ENCODE measurements at places on chromosomes 2 and 18.

GRCh38 chr2:144454466-144455287 is 65.2 kb downstream of the ZEB2 start:
- no peak for DNase-seq

DNA sequence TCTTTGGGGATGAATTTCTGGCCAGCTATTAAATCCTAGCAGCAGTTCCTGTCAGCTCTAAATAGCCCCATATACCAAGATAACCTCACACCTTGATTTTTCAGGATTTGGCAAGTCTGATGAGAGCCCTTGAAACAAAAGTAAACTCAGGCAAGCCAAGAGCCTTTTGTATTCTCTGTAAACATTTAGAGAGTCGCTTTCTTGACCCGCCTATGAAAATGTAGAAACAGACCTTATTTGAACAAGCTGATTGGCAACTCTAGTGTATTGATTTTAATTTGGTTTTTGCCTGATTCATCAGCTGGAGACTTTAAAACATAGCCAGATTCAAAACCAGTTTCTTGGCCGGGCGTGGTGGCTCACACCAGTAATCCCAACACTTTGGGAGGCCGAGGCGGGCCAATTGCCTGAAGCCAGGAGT is 43.4 kb downstream of the CABLES1 start:
- no peak for DNase-seq

DNA sequence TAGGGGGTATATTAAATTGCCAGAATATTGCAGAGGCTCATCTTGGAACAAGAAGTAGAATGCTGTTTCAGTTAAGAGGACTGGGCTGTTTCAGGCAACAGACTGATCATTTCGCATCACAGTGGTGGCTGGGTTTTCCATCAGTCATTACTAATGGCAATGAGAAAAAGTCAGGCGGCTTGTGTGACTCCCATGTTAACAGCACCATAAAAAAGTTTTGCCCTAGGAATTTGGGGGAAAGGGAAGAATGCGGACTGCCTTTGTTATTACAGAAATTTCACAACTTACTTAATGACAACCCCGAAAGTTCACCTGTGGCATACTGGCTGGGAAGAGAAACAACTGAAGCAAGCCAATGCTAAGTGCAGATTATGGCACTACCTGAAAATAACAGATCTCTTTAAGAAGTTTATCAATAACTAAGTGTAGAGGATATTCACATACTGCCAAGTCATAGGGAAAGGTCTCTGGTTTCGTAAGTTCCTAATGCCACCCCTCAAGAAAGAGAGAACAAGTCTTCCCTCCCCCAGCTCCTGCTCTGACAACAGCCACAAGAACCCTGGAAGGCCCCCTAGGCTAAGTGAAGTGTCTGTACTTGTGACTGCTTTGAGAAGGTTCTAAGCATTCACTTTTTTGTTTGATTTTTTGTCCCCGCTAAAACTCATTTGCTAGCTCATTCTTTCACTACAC is 40.5 kb upstream of the AP1S3 start:
- no peak for DNase-seq

- DNase-seq, result no peak
Measured at GRCh38 chr2:64283641-64284361, 139.6 kb upstream of the PELI1 start.

DNA sequence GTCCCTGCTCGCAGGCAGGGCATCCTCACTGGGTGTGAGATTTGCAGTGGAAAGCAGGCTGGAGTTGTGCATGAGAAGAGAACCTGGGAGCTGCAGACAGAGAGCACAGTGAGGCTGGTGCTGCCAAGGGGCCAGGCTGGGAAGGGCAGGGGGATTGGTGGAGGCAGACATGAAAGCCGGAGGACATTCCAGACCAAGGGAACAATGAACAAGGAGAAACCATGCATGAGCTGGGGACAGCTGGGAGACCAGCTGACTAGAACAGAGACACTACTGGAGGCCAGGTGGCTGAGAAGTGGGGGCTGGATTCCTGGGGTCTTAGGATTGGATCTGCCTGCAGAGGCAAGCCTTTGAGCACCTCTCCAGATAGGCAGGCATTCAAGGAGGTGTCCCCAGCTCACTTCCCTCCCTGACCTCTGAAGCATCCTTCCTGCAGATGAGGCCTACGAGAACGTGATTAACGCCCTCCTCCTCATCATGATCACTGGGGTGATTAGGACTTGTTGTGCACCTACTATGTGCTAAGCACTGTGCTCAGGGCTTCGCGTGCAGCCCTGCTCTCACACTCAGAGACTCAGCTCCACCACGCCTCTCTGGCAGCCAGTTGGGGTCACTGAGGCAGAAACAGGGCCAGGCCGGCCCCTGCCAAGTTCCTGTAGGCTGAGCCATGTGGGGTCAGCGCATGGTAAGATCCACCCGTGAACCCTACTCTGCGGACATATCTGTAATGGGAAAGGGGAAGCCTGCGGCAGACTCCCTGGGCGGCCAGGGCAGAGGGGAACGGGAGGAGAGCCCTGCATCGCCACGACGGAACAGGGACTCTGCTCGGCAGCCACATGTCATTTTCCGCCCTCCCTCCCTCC is 74.8 kb upstream of the SLC66A3 start:
- DNase-seq, result no peak

- DNase-seq, result no peak
Measured at GRCh38 chr2:234308073-234308812, 188.6 kb downstream of the ARL4C start.

DNA sequence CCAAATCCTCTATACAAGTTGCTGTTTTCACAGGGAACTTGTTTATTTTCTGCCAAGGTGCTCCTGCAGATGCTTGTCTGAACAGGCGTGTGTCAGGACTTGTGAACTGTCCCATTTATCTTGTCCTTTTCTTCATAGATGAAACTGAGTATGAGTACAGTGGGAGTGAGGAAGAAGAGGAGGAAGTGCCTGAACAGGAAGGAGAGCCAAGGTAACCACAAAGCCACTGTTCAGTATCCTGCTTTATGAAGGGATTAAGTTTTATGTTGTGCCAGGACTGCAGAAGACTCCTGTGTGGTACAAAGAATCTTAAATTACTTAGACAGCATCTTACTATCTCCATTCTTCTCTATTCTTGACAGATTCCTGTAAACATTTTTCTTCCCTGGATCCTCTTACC is 145.0 kb downstream of the MAP4K4 start:
- no peak for DNase-seq

DNA sequence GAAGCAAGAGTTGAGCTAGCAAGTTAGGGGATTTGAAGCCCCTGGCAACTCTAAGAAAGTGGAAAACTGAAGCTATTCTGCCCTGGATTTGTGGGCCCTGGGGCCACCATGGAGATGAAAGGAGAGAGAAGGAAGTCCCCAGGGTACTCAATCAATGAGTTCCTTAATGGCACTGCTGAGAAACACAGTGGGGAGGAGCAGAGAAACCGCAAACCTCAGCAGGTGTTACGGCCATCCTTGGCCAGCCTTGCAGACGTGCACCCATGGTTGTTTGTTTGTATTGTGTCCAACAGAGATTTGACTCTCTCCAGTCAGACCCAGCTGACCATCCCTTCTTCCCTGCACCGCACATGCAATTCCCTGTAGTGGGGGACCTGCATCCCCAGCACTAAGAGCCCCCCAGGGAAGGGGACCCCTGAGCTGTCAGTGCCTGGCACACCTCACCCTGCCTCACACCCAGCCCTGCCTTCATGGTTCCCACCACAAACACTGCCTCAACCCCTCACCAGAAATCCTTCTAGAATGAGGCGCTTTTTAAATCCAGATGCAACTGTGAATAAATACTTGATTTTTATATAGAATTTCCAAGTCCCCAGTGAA is 255.3 kb downstream of the SH3BP4 start:
- DNase-seq, result no peak

DNA sequence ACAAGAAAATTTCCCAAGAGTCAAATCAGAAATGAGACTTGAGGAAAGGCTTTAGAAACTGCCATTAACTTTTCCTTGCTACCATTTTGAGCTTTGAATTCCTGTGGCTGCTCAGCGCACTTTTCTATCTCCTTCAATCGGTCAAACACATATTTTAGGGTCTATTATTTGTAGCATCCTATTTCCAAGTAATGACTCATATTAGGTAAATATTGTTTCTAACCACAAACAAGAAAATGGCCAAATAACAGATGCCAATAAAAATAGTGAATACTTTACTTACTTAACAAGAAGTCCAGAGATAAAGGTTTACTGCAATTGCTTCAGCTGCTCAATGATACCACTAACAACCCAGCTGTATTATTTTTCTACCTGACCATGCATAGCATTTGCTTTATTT is 29.7 kb upstream of the CCDC178 start:
- no peak for DNase-seq

GRCh38 chr2:169395821-169396374 is 33.6 kb upstream of the LRP2 start:
- DNase-seq, result no peak

GRCh38 chr2:227415538-227416424 is 28.0 kb upstream of the SCYGR1 start:
- DNase-seq, result peak; percentile 3

DNA sequence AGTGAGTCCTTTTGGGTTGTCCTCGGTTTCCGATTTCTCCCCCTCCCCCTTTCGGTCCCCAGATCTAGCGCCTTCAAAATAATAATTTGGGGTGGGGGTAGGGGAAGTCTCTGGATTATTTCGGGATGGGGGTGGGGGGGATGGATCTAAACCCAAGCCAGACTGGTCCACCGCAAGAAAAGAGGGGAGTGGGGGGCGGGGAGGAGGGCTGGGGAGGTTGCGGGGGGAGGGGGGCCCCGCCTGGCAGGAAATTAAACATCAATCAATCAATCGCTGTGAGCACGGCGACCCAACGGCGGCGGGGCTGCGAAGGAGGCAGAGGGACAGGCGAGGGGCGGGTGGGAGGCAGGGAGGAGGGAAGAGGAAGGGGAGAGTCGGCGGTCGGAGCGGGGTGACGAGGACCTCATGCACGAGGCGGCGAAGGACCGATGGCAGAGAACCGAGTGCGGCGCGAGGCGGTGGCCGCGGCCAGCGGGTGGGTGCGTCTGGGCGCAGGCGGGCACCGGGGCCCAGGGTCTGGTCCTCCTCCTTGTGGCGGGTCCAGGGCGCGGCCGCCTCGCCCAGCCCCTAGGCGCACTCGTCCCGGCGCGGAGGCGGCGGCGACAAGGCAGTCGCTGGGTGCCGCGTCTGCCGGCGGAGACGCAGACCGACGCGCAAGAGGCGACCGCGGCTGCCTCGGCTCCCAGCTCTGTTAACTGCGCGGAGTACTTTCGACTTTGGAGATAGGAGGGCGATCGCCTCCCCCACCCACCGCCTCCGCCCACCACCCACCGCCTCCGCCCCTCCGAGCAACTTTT is 468 bp upstream of the SATB2 start:
- DNase-seq, result no peak

DNA sequence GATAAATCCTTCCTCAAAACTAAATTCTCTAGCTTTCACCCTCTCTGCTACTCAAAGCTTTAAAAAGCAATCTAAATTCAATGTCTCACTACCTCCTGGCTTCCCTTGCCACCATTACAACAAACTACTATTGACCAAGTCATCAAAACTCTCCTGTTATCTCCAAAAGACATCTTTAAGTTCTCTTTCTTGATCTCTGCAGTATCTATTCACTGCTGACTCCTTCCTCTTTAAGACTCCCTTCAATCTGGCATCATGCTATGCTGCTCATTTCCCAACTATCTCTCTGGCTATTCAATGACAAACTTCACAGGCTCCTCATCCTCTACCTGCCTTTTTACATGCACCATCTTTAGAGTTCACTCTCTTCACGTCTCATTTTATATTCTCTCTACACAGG is 5.9 kb downstream of the PPP3R1 start:
- no peak for DNase-seq

GRCh38 chr18:68041327-68041726 is 524.8 kb upstream of the DSEL start:
- no peak for DNase-seq

GRCh38 chr2:79373358-79374130 is 139.3 kb upstream of the CTNNA2 start:
- no peak for DNase-seq

DNA sequence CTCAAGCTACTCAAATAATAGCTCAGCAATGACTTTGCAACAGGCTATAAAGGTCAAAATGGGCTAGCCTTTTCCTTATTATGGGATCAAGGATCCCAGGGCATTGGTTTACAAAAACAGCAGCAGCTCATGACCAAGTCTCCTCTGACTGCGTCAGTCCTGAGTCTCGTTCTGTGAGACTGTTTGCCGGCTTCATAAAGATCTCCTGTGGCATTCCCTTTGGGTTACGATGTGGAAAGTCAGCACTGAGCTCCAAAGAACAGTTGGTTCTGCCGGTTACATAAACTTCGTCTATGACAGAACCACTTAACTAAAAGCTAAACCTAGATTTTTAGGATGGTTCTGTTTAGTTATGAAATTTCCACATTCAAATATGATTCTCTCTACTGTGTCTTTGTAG is 674.9 kb downstream of the ZEB2 start:
- DNase-seq, result no peak

- DNase-seq, result no peak
Measured at GRCh38 chr2:240458044-240458899, 22.8 kb downstream of the GPC1 start.

DNA sequence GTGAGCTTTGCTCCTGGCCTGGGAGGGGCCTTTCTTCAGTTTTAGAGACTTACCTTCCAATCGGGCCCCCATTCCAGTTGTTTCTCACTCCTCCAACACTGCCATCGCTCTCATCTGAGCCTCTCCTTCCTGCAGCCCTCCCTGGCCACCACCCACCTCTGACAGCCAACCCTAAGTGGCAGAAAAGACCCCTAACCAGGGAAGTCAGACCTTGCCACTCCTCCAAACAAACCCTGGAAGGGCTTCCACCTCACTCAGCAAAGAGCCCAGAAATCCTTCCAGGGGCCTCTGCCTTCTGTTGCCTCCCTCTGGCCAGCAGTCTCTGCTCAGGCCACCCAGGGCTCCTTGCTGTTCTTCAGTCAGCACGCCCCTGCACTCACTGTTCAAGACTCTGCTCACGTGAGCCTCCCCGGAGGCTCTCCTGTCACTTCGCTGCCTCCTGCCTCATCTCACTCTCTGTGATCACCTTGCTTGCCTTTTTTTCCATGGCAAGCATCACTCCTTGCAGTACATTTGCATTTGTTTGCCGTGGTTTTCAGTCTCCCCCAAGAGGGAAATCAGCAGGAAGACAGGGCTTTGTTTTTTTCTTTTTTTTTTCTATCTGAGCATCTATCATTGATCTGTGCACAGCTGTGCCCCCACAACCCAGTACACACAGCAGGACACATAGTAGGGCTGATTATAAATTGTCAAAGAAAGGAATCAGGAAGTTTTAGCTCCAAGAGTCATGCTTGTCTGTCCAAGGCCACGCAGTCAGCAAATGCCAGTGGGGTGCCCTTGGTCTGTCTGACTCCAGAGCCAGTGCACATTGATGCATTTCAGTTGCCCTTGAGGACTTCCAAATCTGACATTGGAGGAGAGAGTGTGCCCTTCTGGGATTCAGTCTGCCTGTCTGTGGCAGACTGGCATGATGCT is 83.9 kb downstream of the INHBB start:
- no peak for DNase-seq

GRCh38 chr2:175393851-175394250 is 212.3 kb upstream of the ATP5MC3 start:
- DNase-seq, result no peak

GRCh38 chr2:236825989-236826510 is 256.4 kb downstream of the ACKR3 start:
- DNase-seq, result no peak

GRCh38 chr2:12083081-12083581 is 336.7 kb downstream of the LPIN1 start:
- no peak for DNase-seq
